ENCODE measurements at places on chromosomes 13 and 19. TPM values are rescaled to one million over a fixed set of nuclear protein-coding genes. Genes with fewer than 3 reads are reported as not detected.

The FGF21 gene
- total RNA-seq = not detected

The GET3 gene
- total RNA-seq = 74.4 TPM

The SIGLEC10 gene
- total RNA-seq = not detected

The ZNF98 gene
- total RNA-seq = 1.3 TPM

The ATP8A2 gene
- not detected for total RNA-seq

The GRIK5 gene
- not detected for total RNA-seq

The NTF4 gene
- total RNA-seq = not detected

The ZNF578 gene
- total RNA-seq = 2.4 TPM

The PROZ gene
- not detected for total RNA-seq

The EBPL gene
- 100 TPM for total RNA-seq

The ZNF878 gene
- 0.49 TPM for total RNA-seq

The KLK12 gene
- total RNA-seq = not detected

The ICAM5 gene
- total RNA-seq = 4.5 TPM

The S1PR4 gene
- total RNA-seq = not detected

The PLK5 gene
- total RNA-seq = not detected

The ZNF506 gene
- total RNA-seq = 11.2 TPM

The THAP8 gene
- total RNA-seq = 15.2 TPM

The HS6ST3 gene
- total RNA-seq = not detected

Data from cardiac atrium fibroblast (primary cell).